ENCODE measurements at places on chromosomes 1 and 21.

DNA sequence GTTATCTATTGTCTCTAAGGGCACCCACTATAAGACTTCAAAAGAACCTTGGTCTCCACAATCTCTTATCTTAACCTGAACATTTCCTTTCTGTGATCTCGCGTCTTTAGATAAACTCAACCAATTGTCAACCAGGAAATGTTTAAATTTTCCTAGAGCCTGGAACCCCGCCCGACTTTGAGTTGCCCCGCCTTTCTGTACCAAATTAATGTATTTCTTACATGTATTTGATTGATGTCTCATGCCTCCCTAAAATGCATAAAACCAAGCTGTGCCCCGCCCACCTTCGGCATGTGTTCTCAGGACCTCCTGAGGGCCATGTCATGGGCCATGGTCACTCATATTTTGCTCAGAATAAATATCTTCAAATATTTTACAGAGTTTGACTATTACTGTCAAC lies 5.9 kb upstream of the CXADR start:
- DNase-seq = no peak

DNA sequence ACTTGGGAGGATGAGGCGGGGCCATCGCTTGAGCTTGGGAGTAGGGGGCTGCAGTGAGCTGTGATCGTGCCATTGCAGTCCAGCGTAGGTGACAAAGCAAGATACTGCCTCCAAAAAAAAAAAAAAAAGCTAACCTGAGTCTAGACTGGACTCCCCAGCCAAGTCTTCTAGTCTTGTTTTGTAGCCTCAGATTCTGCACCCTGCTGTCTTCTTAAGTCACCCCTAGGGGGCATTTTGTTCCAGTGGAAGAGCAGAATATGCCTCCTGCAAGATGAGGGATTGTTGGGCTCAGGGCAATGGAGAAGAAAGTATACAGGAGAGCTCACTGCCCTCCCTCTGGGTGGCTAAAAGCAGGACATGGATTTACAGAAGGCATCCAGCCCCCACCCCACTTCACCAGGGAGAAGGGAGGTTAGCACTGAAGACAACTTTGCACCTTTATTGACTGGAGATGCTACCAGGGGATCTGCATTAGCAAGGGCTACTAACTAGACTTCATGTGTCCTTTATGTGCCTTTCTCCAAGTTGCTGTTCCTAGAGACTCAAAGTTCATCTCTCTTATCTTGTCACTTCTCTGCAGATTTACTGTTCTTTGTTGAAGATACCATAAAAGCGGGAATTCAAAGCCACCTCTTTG lies 15.3 kb upstream of the RNF187 start:
- no peak for DNase-seq

DNA sequence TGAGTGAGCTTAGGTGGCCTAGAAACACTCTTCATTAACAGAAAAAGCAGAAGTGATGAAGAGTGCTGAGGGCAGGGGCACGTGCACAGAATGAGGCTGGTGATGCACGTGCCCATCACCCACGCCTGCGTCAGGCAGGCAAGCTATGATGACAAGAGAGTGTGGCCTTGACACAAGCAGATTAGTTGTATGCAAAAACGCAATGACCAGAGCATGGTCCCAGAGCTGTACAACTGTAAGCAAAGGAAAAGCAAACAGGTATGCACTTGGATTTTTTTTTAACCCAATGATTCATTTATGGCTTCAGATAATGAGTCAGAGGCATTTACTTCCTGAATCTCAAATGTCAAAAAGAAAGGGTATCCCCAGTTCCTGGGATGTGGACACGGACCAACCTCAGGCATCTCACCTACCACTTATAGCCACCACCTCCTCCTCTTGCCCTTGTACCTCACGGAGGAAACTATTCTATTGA lies 9.1 kb upstream of the TMEM61 start:
- DNase-seq = no peak

- no peak for DNase-seq
Measured at GRCh38 chr1:116491700-116492357, 79.0 kb downstream of the CD58 start.

DNA sequence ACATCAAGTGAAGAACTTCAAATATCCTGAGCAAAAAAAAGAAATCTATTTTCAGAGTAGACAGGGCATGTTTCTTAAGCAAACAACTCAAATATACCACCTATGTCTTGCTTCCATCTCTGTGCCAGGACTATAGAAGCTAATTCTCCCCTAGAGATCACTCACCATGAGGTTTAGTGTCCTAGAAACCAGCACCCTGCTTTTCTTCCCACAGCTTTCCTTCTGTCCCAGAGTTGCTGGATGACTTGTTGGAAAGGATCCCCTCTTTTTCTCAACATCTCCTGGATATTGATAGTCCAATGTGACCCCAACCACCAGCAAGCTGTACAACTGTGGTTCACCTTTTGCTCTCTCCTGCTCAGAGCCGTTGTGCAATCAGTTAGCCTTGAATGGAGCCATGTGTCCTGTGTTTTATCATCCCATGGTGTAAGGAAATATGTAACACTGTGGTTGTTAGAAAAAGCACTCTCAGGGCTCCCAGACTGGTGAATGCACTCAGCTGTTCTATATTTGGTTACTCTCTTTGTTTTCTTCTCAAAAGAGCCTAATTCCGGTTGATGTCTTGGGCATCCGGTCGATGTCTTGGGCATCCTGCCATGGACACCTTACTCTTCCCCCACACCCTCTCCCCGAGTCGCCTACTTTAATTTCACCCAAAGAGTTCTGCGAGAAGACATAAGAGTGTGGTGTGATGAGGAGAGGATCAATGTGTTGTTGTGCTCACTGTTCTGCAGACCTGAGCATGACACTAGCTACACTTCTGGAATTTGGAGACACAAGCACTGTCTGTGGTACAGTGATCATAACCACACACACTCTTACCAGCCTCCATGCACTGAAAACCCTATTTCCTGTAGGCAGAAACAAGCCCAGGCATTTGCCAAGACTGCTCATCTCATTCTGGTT lies 1.7 kb downstream of the TNFSF4 start:
- DNase-seq = no peak

GRCh38 chr1:190908246-190908645 lies 430.6 kb upstream of the BRINP3 start:
- DNase-seq = no peak

- no peak for DNase-seq
Measured at GRCh38 chr1:190699165-190699564, 221.5 kb upstream of the BRINP3 start.
